ENCODE measurements at places on chromosomes 3 and 15.

DNA sequence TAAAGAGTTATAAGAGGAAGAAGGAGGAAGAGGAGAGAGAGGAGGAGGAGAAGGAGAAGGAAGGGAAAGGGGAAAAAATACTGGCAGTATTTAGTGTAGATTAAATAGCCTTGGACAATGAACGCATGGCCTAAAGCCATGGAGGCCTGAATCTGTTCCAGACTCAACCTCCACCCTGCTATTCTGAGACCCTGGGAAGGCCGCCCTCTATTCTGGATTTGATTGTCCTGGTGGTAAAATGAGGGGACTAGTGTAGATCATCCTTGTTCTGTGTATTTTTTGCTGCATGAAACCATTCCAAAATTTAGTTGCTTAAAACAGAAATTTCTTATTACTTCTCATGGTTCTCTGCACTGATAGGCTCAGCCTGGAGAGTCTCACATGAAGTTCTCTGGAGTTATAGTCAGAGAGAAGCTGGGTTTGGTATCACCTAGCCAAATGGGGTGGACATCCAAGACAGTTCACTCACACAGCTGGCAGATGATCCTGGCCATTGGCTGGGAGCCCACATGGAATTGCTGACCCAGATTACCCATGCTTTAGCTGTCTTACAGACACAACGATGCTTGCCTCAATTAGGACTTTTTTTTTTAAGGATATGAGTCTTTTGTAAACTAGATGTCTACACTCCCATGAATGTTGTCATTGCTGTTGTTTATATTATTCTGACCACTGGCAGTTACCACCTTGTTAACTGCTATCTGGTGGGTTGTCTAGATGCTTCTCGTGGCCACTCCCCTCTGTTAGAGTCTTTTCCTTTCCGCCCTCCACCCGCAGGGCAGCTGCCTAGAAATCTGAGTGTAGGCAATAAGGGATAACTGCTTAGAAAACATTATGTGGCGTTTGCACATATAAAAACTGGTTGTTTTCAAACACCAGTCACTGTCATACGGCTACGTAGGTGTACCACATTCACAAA, 149.9 kb downstream of the SST start:
- no peak for DNase-seq

GRCh38 chr15:78370013-78370412, 29.9 kb downstream of the CRABP1 start:
- DNase-seq = no peak

GRCh38 chr15:38863381-38863780, 298.8 kb upstream of the RASGRP1 start:
- DNase-seq = no peak

DNA sequence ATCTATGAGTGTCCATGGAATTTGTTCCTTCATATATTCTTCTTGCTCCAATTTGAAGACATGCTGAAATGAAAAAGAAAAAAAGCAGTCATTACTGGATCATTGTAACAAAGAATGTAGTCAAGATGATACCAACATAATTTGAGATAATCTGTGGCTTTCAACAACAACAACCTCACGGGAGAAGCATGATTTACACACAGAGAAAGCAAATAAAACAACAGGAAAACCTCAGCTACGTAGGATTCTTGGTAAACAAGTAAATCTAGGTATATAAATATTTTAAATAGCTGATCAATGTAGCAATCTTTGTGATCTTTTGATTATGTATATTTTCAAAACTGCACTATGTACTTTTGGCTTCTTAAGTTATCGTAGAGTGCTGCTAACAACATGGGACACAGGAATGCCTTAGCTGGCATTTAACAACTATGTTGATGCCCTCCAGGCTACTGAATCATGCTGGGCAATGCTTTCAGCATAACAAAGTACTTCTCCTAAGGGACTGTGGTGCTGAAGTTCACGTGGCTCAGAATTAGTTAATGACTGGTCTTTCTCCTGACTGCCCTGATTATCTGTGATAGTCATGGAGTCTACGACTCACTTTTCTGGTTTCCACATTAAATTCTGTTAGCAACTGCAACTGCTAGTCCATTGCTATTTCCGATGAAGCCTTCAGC, 96.5 kb upstream of the MYO5C start:
- DNase-seq = no peak

DNA sequence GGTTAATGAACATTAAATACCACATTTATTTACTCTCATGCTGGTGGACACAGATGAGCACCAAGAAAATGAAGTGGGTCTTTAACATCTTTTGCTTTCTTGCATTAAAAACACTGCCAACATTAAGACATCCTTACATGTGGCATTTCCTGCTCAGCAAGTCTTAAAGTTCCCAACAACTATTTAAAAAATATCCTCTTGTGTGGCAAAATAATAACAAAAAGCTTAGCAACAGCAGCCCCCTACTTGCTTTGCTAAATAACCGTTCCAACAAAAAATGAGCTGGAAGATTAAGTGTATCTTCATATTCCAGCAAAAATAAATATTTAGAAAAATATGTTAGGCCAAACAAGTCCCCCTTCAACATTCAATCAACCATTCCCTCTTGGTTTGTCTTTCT, 93.1 kb downstream of the SUCLG2 start:
- no peak for DNase-seq

- no peak for DNase-seq
These were observed 32.9 kb downstream of the OR4F15 start for GRCh38 chr15:101844916-101845315.

Measured in activated CD4-positive, CD25-positive, alpha-beta regulatory T cell treated with anti-CD3 and anti-CD28 coated beads, Interleukin-2, amount 50 U/mL, for 72 hours (primary cell).